NCI-H524 treated with DMSO at 0.1 percent for 48 hours (cell line): ENCODE measurements at places on chromosomes 11 and 22.

- DNase-seq, result no peak
These were observed 5.5 kb upstream of the FXYD2 start for GRCh38 chr11:117830072-117830471.

DNA sequence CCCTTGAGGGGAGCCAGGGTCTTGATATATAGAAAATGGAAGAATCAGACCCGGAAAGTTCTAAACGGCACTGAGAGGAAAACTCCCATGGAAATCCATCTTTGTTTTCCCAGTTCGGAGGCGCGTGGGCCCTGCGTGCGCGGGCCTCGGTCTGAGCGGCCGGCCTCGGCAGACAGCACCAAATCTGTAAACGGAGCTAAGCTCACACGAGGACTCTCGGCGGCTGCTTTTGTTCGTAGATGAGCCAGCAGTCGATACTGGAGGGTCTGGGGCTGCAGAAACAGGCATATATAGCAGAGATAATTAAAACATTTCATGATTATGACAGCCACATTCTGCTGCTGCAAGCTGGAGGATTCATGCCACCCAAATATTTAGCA lies 68.5 kb upstream of the PPARA start:
- no peak for DNase-seq

GRCh38 chr11:66076561-66076960 lies 6.5 kb downstream of the PACS1 start:
- DNase-seq, result no peak

- no peak for DNase-seq
These were observed 7.3 kb downstream of the SNX19 start for GRCh38 chr11:130908770-130909625.

GRCh38 chr11:72687326-72687725 lies 13.1 kb upstream of the PDE2A start:
- no peak for DNase-seq

GRCh38 chr22:35638001-35638400 lies 10.2 kb upstream of the APOL6 start:
- DNase-seq, result no peak

- no peak for DNase-seq
These were observed 12.2 kb upstream of the CYTH4 start for GRCh38 chr22:37269936-37270678.

- DNase-seq, result no peak
These were observed 58.8 kb downstream of the ARHGAP8 start for GRCh38 chr22:44811141-44811540.

GRCh38 chr11:44223238-44223637 lies 86.7 kb downstream of the ALX4 start:
- DNase-seq, result no peak

GRCh38 chr11:62713343-62713742 lies 5.9 kb downstream of the GNG3 start:
- DNase-seq, result no peak

GRCh38 chr22:47195156-47195483 lies 432.7 kb downstream of the TBC1D22A start:
- no peak for DNase-seq

- no peak for DNase-seq
These were observed 39.5 kb downstream of the B3GAT1 start for GRCh38 chr11:134372536-134372935.

DNA sequence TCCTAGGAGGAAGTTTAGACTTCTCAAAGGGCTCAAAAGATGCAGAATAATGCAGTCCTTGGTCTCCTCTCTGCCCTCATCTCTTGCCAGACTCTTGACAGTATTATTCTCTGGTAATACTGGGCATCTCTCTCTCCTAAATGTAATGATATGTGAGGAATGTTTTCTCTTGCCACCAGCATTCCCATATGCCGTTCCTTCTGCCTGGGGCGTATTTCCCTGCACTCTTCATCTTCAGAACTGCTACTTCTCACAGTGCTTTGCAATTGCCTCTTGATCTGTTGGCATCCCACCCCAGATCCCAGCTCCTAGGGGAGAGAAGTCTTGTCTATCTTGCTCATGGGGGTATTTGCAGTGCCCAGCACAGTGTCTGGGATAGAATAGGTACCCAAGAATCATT lies 107.4 kb downstream of the RASSF10 start:
- DNase-seq, result no peak
